ENCODE measurements at places on chromosomes 12 and 14. TPM values are rescaled to one million over a fixed set of nuclear protein-coding genes. Genes with fewer than 3 reads are reported as not detected.

Gene SERPINA12
- not detected for total RNA-seq

Gene NABP2
- 34.4 TPM for total RNA-seq

Gene C3AR1
- total RNA-seq, result 0.12 TPM

Gene HOXC4
- not detected for total RNA-seq

Gene SMIM41
- total RNA-seq, result 0.37 TPM

Gene ANO2
- under 0.01 TPM for total RNA-seq

Gene MANSC4
- not detected for total RNA-seq

Gene TMCC3
- total RNA-seq, result 11.8 TPM

Gene LRRC9
- under 0.01 TPM for total RNA-seq

Gene CELA1
- not detected for total RNA-seq

Gene GPX2
- not detected for total RNA-seq

Gene DNAJC22
- 2.6 TPM for total RNA-seq

Gene LRP1
- total RNA-seq, result 222 TPM

Gene C12orf54
- total RNA-seq, result not detected

Gene LHX5
- total RNA-seq, result not detected

Gene GLTP
- 82.8 TPM for total RNA-seq

Gene UTP20
- total RNA-seq, result 28.2 TPM

Gene HOMEZ
- 6.5 TPM for total RNA-seq

Gene MIP
- total RNA-seq, result not detected

Gene RPL36AL
- total RNA-seq, result 240 TPM

Gene IRAK3
- 2.0 TPM for total RNA-seq

Gene KRT71
- not detected for total RNA-seq

Gene WNT5B
- 96.5 TPM for total RNA-seq

Gene EMP1
- total RNA-seq, result 77.4 TPM

Gene SLC39A5
- total RNA-seq, result 1.00 TPM

Gene VRTN
- total RNA-seq, result not detected

Gene NFATC4
- 76.2 TPM for total RNA-seq

Gene CLEC4E
- total RNA-seq, result not detected

Gene SRRM4
- under 0.01 TPM for total RNA-seq

Gene KRT5
- 0.22 TPM for total RNA-seq

Gene KRT78
- not detected for total RNA-seq

Gene MAP3K9
- total RNA-seq, result 1.4 TPM
